ENCODE measurements at places on chromosomes 1 and 21.

DNA sequence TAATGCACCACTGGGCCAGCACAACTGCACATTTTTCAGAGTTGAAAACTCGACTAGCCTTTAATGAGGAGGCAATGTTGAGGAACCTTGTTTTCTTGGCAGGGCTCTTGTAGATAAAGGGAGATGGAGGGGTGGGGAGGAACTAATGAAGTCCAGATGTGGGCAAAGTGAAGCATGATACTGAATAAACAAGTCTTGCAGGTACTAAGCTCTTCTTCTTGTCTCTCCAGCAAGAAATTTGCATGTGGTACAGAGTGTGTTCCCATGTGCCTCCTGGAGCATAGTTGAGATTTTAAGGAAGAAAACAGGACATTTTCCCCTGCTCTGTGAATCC, 47.0 kb downstream of the PLPP3 start:
- no peak for DNase-seq

DNA sequence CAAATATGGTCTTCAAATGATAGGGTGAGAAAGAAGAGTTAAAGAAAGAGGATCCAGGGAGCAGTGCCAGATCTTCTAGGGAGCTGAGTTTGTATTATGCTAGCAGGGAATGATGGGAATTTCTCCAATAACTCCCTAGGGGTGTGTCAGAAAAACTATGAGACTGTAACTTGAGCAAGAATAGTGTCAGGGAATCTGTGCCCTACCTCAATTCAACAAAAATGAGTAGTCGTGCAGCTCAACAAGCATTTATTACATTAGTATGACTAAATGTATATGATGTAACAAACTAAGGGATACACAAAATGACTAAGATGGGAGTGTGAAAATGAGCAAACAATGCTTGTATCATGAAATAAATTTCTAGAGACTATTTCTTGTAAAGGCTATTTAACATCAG, 24.2 kb downstream of the SPAG17 start:
- DNase-seq = no peak

GRCh38 chr1:206470692-206471414, 577 bp downstream of the IKBKE start:
- DNase-seq = no peak

GRCh38 chr1:112063781-112064728, 74.6 kb upstream of the KCND3 start:
- no peak for DNase-seq

DNA sequence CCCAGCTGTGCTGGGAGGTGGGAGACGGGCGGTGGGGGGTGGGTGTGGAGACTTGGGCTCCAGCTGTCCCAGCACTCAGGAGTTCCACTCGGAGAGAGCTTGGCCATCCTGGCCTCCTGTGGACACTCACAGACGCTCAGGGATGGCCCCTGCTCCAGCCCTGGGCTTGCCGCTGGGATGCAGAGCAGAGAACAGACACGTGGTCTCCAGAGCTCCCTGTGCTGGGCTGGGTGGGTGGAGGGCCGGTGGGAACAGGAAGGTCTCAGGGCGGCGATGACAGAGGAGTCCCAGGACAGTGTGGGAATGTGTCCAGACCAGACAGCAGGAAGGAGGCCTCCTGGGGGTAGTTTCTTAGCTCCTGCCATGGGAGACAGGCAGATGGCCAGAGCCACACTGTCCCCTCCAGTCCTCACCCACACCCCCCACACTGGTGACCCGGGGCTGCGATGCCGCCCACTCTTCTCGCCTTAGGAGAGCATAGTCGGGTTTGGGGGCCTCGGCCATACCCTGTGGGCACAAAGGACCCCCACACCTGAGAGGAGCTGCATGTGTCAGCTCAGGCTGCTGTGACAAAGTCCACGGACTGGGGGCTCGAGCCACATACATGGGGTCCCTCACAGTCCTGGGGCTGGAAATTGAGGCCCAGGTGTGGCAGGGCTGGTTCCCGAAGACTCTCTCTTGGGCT, 2.0 kb downstream of the KRTAP10-9 start:
- DNase-seq = no peak

- DNase-seq = no peak
These were observed 616.3 kb downstream of the PLA2G4A start for GRCh38 chr1:187445066-187445465.

DNA sequence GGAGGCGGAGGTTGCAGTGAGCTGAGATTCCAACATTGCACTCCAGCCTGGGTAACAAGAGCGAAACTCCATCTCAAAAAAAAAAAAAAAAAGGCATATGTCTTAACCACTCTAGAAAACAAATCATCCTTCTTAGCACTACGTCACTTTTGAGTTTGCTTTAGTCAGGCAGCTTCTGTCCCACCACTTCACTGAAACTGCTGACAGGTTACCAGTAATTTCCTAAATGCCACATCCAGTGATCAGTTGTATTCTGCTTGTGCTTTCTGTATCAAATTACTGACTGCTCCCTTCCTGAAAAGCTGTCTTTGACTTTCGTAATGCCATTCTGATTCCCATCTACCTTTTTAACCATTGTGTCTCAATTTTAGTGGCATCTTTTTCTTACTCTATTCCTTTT, 21.7 kb downstream of the RCOR3 start:
- DNase-seq = no peak

- no peak for DNase-seq
These were observed 72.1 kb downstream of the SKI start for GRCh38 chr1:2300004-2300771.

DNA sequence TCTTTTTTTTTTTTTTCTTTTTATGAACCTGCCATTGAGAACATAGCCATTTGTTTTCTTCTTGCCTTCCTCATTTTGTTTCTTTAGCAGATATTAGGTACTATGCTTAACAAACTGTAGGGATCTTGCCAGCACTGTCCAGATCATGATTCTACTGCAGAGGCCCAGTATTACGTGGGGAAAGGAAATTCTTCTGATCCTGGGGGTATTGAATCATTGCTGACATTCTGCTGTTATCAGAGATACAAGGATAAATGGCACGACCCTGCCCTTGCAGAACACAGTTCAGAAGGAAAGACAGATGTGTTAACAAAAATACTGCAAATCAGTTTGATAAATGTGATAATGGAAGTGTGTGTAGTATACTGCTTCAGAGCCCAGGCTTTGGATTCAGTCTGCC, 56.2 kb downstream of the BTBD8 start:
- DNase-seq = no peak

- DNase-seq = no peak
These were observed 57.1 kb downstream of the ZC3H11B start for GRCh38 chr1:219555806-219556205.

- DNase-seq = no peak
These were observed 5.7 kb upstream of the CHD5 start for GRCh38 chr1:6185635-6186382.

DNA sequence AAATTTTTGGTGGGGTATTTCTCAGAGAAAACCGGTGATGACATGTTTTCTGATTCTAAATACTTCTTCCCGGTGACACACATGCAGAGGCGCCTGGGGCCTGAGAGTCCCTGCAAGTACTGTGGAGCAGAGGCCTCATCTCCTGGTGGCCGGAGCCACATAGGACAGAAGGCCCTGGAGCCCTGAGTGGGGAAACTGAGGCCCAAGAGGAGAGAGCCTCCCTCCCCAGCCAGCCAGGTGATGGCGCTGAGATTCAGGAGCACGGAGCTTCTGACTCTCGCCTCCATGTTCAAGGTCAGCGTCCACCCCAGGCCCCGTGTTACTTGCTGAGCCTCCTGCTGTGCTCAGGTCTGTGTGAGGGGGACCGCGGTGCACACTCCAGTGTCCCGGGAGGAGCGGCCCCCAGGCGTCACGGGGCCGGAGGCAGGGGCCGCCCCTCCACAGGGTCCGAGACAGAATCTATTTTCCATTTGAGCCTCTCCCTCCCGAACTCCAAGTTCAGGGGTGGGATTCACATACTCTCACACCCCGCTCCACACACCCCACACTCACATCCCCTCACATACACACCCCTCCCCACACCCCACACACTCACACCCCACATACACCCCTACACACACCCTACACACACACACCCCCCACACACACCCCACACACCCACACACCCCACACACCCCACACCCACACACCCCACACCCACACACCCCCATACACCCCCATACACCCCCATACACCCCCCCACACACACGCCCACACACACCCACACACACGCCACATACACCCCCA, 43.8 kb downstream of the SLX9 start:
- DNase-seq = no peak

GRCh38 chr21:43911935-43912487, 47.0 kb downstream of the AGPAT3 start:
- DNase-seq = no peak

DNA sequence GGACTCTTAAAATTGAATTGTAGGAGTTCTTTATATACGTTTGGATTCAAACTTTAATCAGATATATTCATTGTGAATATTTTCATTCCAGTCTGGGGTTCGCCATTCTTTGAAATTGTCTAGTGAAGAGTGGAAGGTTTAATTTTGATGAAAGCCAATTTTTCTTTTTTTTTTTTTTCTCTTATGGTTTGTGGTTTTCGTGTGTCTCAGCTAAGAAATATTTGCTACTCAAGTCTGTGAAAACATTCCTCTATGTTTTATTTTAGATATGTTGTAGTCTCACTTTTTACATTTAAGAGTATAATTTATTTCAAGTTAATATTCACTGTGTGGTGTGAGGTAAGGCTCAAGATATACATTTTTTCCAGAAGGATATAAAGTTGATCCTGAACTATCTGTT, 220.5 kb downstream of the KCNT2 start:
- DNase-seq = no peak

- DNase-seq = no peak
These were observed 2.8 kb downstream of the LINGO4 start for GRCh38 chr1:151802372-151802771.

DNA sequence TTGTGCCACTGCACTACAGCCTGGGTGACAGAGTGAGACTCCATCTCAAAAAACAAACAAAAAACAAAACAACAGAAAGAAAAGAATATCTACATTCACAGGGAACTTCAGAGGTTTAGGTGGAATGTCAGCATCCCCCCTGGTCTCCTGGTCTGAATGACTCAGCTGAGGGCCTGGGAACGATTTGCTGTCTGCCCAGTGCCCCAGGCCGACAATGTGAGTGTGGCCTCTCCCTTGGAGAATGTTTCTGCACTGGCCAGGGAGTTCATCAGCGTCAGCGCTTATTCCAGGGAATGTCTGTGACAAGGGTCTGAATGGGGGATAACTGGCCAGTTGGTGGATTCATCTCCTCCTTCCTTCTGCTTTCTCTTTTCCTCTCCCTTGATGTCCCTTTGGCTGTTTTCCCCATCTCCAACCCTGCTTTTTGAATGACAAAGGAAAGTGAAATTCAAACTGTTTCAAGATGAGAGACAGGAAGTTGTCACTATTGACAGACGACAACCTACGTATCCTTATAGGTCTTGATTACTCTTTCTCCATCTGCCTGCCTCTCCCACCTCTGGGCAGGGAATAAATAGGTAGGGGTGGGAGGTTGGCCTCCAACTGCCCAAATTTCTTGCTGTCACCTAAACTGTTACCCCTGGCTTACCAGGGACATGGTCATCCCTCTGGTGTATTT, 213.1 kb downstream of the HHAT start:
- DNase-seq = no peak

- DNase-seq = no peak
These were observed 234.7 kb downstream of the CACNA1E start for GRCh38 chr1:181718034-181718433.

DNA sequence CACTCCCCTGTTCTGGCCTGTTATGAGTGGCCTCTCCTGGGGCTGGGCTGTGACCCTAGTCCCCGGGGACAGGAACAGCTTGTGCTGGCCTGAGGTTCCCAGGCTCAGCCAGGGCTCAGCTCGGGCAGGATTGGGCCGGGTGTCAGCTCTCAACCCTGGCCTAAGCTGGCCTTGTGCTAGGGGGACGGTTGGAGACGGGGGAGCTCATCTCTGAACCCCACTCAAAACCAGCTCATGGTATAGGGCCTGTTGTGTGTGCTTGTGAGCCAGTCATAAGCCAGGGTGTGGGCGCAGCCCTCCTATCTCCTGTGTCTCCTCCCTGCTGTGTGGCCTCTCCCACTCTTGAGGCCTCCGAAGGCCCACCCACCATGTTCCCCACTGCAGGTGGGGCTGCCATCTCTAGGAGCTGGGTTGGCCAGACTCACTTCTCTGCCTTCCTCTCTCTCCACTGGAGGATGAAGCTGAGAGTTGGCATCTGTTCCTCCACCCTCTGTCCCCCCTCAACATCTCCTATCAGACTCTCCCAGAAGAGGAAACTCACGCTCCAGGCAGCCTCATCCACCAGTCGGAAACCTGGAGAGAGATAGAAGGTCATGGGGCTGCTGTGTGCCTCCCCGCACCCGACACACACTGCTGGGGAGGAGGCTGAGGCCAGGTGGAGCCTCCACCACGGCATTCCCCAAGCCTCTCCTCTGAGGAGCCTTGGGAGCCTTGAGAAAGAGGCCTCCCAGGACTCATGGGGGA, 1.4 kb downstream of the PEAR1 start:
- DNase-seq = no peak

- DNase-seq = no peak
These were observed 282.7 kb downstream of the NPHP4 start for GRCh38 chr1:5709461-5709975.

DNA sequence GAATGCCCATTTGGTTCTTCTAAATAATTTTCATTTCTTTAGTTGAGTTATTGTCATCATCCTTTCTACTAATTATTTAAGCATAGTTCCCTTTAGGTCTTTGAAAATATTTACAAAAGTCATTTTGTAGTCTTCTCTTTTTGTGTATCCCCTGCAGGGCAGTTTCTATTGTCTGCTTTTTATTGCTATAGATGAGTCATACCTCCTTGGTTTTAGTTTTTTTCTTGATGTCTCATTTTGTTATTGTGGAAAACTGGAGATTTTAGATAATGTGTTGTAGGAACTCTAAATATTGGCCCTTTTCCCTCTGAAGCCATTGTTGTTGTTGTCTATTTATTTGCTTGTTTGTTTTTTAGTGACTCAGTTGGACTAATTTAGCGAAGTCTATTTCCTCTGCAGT, 387.9 kb downstream of the NUF2 start:
- no peak for DNase-seq

GRCh38 chr21:34743831-34744230, 75.0 kb downstream of the CLIC6 start:
- no peak for DNase-seq

DNA sequence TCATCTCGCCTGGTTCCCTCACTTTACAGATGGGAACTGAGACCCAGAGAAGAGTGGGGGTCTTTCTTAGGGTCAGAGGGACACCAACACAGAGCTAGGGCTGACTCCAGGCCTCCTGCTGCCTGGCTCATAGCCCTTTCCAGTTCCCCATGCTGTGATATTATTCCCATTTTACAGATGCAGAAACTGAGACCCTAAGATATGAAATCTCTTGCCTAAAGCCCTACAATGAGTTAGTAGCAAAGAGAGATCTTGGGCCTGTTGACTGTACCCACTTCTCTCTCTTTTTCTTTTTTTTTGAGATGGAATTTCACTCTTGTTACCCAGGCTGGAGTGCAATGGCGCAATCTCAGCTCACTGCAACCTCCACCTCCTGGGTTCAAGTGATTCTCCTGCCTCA, 49.9 kb downstream of the SLC9A1 start:
- DNase-seq = no peak

GRCh38 chr1:205575294-205575885, 56.4 kb downstream of the ELK4 start:
- DNase-seq = no peak

- DNase-seq = no peak
These were observed 21.3 kb upstream of the UMODL1 start for GRCh38 chr21:42049578-42050430.

GRCh38 chr1:167150492-167150833, 56.6 kb downstream of the STYXL2 start:
- no peak for DNase-seq

Data from D721Med (cell line).